Activated naive CD4-positive, alpha-beta T cell treated with anti-CD3 and anti-CD28 coated beads, Interleukin-2, amount 50 U/mL, for 16 hours (primary cell): ENCODE measurements at places on chromosomes 6 and 20.

DNA sequence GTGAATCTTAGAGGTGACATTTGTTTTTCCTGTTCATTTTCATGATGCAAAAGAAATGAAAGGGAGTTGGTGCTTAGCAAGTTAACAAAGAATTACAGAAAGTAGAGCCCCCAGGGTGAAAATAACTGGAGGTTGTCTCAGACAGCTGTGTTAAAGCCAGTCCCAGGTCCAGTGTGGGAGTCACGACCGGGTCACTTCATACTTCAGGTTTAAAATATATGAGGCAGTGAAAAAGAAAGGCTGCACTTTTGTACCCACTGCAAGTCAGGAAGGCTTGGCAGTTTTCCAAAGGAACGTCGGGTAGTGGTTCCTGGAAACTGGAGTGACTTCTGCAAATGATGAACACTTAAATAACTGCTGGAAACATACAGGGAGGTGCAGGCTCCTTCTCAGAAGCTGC, 91.5 kb upstream of the THBS2 start:
- DNase-seq, result no peak

DNA sequence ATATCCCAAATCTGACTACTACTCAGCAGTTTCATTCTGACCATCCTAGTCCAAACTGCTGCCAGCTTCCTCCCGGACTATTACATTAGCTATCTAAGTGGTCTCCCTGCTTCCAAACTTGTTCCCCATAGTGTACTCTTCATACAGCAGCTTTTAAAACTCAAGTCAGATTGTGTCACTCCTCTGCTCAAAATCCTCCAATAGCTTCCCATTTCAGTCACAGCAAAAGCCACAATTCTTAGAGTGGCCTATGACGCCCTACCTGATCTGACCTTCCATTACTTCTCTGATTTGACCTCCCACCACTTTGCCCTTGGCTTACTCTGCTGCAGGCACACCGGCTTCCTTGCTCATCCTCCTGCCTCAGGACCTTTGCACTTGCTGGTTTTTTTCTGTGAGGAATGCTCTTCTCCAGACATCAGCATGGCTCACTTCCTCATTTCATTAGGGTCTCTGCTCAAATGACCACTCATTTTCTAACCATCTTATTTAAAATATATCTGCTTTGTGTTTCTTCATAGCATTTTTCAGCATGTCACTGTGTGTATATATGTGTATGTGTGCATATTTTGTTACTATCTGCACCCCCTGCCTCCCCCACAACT, 111.1 kb upstream of the DTNBP1 start:
- DNase-seq, result no peak

DNA sequence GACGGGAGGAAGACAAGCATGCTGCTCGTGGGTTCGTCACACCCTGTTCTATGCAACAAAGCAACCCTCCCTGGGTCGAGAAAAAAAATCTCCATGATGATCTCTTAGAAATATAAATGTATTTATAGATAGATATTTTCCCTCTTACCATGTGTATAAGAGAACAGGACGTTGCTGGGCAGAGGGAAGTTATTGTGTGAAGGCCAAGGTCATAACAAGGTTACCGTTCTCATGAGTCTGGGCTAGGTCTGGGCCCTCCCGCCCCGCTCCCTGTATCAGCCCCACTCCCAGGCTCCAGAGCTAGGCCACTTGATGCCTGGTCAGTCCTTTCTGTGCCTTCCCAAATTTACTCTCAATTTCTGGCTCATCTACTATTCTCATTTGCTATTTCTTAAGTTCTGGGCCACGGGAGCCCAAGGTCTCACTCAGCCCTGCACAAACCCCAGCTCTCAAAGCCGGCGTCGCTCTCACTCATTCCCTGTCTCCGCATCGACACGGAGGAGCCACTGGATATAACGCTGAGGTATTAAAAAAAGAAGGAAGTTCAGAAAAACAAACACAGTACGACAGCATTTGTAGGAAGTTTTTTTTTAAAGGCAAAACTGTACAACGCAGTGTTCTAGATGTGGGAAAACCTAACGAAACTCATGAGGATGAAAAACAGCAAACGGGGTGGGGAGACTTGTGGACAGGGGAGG, 96.8 kb downstream of the PSMG4 start:
- DNase-seq, result no peak

GRCh38 chr6:32415521-32416019, 8.6 kb upstream of the BTNL2 start:
- DNase-seq, result peak; percentile 79

DNA sequence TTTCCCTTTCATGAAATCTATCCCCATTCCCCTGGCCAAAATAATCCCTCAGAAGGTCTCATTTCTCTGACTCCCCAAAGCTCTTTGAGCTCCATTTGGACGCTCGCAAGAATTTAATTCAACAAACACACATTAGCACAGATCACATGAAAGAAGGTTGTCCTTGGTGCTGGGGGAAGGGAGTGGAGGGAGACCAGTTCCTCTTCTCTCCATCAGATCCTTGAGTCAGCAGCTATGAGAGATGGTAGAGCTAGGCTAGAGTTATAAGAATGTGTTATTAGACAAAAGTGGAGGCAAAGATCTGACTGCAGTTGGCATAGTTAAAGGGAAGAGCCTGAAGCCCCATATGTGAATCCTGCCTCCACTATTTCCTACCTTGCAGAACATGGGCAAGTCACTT, 184.2 kb upstream of the CDYL start:
- no peak for DNase-seq

DNA sequence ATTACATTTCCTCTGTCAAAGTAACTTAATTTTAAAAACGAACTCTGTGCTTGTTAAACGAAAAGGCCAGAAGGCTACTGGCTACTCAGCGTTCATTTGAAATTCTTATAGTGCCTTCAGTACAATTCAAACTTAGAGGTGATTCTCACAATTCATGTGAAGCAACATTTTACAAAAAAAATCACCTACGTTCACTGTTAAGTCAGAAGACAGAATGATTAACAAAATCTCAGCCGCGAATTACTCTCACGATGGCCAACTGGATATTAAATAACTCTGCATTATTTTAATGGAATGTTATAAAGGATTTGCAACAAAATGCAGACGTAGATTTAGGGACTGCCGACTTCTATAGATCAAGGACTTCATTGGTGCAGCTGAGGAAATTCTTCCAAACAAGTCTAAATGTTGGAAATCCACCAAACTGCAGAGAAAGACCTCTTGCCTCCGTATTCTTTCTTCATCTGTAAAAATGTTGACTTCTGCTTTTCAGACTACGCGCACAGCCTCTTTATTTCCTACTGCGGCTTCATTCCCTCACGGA, 1.6 kb upstream of the QKI start:
- DNase-seq, result no peak

DNA sequence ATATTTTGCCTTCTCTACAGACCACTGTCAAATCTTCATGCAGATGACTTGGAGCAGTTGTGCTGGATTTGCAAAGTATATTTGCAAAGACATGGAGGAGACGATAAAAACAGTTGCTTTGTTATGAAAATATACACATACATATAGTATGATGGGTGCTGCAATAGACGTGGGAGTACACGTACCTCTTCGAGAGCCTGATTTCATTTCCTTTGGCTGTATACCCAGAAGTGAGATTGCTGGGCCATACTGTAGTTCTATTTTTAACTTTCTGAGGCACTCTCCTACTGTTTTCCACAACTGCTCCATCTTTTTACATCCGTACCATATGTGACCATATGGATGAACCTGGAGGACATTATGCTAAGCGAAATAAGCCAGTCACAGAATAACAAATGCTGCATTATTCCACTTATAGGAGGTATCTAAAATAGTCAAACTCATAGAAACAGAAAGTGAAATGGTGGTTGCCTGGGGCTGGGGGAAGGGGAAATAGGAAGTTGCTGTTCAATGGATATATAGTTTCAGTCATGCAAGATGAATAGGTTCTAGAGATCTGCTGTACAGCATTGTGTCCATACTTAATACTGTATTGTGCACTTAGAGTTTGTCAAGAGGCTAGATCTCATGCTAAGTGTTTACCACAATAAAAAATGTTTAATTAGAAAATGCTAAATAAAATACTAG, 223.8 kb downstream of the HAO1 start:
- DNase-seq, result no peak

DNA sequence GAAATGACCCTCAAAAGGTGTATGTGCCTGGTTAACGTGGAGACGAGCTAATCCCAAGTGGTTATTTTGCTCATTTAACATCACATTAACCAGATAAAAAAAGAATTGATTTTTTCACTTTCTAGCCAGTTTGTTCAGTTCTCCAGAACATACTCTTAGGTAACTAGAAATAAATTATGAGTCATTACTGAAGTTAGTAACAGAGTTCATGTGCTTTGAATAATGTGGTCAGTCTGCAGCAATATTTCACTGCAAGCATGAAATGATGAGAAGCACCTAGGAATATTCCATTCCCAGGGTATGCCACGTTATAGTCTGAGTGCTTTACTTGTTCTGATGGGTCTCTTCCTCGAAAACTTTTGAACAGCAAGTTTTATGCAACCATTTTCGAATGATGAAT, 138.3 kb upstream of the INSM1 start:
- no peak for DNase-seq

GRCh38 chr20:60138256-60139220, 180.3 kb downstream of the CDH26 start:
- peak; percentile 37 for DNase-seq

DNA sequence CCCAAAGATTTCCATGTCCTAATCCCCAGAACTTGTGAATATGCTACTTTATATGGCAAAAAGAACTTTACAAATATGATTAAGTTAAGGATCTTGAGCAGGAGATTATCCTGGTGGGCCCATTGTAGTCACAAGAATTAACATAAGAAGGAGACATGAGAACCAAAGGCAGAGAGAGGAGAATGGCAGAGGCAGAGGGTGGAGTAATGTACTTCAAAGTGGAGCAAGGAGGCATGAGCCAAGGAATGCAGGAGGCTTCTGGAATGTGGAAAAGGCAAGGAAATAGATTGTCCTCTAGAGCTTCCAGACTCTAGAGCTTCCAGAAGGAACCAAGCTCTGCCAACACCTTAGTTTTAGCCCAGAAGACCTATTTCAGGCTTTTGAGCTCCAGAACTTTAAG, 147.4 kb downstream of the MOXD1 start:
- no peak for DNase-seq

DNA sequence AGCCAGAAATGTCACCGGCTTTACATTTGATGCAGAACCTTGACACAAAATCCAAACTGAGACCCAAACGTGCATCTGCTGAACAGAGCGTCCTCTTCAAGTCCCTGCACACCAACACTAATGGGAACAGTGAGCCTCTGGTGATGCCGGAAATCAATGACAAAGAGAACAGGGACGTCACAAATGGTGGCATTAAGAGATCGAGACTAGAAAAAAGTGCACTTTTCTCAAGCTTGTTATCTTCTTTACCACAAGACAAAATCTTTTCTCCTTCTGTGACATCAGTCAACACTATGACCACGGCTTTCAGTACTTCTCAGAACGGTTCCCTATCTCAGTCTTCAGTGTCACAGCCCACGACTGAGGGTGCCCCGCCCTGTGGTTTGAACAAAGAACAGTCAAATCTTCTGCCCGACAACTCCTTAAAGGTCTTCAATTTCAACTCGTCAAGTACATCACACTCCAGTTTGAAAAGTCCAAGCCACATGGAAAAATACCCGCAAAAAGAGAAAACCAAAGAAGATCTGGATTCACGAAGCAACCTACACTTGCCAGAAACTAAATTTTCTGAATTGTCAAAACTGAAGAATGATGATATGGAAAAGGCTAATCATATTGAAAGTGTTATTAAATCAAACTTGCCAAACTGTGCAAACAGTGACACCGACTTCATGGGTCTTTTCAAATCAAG, 108.4 kb downstream of the RTN4IP1 start:
- DNase-seq, result peak; percentile 83

GRCh38 chr6:142015011-142015410, 117.7 kb upstream of the GJE1 start:
- no peak for DNase-seq

DNA sequence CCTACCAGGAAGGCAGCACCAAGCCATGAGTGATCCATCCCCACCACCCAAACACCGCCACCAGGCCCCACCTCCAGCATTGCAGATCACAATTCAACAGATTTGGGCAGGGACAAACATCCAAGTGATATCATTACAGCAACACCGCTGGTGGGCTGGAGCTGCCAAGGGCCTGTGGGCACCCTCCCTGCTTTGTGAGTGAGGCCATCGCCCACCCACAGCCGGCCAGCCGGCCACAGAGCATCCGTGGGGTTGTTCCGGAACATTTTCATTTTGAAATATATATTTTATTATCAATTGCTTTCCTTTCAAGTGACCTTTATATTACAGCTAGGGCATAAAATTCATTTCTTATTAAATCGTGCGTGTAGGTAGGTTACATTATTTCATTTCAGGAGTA, 286.0 kb upstream of the CDH4 start:
- no peak for DNase-seq
